Immature natural killer cell (primary cell): ENCODE measurements at places on chromosomes 5 and 9. TPM values are rescaled to one million over a fixed set of nuclear protein-coding genes. Genes with fewer than 3 reads are reported as not detected.
A peak's percentile ranks its signal among the peaks of the same experiment; 100 is the strongest.

PCDHGA6 gene
- not detected for polyA plus RNA-seq

RGMB gene
- polyA plus RNA-seq = not detected

RPS23 gene
- polyA plus RNA-seq = 1,212 TPM

MEIKIN gene
- polyA plus RNA-seq = 0.72 TPM

SOHLH1 gene
- not detected for polyA plus RNA-seq

PTGDS gene
- polyA plus RNA-seq = 201 TPM

FAM153A gene
- polyA plus RNA-seq = not detected

GDA gene
- not detected for polyA plus RNA-seq

RMRP gene
- 23.0 TPM for polyA plus RNA-seq

DNA sequence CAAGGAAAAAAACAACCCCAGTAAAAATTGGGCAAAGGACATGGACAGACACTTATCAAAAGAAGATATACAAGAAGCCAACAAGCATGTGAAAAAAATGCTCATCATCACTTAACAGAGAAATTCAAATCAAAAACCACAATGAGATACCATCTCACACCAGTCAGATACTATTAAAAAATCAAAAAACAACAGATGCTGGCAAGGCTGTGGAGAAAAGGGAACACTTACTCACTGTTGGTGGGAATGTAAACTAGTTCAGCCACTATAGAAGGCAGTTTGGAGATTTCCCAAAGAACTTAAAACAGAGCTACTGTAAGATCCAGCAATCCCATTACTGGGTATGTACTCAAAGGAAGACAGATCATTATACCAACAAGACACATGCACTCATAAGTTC lies 157.4 kb downstream of the EDIL3 start:
- DNase-seq = no peak

GRCh38 chr5:87383216-87383615 lies 29.5 kb downstream of the CCNH start:
- no peak for DNase-seq

DNA sequence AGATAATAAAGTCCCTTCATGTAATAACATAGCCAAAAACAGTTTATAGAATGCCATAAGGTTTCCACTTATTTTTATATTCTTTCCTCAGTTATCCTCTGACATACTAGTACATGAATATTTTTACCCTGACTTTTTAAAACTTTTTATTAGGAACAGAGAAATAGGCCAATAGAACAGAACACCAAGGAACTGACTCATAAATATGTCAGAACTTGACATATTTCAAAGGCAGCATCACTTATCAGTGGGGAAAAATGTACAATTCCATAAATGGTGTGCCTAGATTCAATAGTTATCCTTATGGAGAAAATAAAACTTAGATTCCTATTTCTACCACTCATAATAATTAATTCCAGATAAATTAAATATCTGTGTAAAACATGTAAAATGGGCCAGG lies 9.4 kb downstream of the STARD4 start:
- DNase-seq = no peak

DNA sequence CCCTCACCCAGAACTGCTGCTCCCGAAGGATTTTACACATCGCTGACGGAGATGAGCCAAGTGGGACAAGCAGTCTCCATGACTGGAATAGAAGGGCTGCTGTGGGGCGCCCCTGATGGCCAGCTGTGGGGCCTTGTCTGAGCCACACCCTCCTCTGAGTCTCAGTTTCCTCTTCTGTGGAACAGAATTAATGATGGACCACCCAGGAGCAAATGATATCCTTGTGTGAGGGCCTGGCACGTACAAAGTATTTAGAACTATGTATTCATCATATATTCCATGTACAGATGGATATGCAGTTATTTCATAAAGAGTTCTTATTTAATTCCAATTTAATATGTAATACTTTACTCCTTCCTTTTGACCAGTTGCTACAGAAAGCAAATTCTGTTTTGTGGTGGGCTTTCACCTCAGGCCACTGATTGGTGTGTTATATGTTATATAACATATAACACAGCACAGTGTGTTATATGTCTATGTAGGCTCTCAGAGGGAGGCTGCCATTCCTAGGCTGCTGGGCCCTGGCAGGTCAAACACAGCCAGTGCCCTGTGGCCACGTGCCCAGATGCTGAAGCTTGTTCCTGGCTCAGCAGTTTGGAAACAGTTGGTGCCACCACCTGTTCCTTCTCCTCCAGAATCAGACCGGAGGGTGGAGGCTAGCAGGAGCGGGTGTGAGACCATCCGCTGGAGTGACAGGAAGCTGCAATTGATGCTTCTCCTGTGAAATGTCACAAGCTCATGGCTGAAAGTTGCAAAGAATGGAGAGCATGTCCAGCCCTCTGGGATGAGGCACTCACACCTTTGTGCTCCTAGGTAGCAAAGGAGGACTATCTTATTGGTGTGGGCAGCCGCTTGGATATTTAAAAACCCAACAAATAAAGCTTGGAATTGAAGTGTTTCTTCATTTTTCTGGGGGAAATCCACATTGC lies 4.4 kb upstream of the FGD3 start:
- no peak for DNase-seq

GRCh38 chr5:133439859-133440258 lies 172.5 kb downstream of the FSTL4 start:
- DNase-seq = no peak

DNA sequence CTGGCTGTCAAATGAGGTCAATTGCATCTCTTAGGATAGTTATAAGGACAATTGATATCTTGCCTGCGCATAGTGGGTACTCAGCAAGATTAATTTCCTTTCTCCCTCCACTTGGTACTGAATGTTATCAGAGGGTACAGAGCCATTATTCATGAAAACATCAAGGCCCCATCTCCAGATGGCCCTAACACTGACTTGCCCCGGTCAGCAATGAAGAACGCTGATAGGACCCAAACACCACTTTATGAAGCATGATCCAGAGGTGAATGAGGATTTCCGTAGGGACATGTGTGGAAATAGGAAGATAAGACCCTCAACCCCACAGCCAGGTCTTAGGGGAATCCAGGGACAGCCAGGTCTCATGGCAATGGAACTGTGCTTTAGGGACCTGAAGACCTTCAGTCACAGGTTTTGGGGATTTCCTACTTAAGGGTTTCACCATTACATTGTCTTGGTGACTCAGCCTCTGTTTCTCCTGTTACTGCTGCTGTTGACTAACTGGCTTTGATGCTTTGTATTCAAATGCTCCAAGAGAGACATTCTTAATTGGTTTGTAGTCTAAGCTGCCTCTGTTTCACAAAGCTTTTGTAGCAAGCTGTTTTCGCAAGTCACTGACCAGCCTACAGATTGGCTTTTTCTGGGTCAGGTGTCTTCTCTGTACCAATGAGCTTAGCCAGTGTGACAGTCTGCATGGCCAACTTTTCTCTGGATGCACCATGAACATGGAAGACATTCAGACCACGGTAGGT lies 35.3 kb upstream of the IQGAP2 start:
- DNase-seq = no peak

GRCh38 chr9:20604562-20604961 lies 17.7 kb downstream of the MLLT3 start:
- DNase-seq = peak; percentile 14

GRCh38 chr5:32589942-32590869 lies 4.8 kb downstream of the SUB1 start:
- DNase-seq = peak; percentile 59

- DNase-seq = no peak
Observed at GRCh38 chr9:108043585-108043984, 554.0 kb upstream of the KLF4 start.

GRCh38 chr9:77975036-77975435 lies 56.6 kb downstream of the GNAQ start:
- no peak for DNase-seq

DNA sequence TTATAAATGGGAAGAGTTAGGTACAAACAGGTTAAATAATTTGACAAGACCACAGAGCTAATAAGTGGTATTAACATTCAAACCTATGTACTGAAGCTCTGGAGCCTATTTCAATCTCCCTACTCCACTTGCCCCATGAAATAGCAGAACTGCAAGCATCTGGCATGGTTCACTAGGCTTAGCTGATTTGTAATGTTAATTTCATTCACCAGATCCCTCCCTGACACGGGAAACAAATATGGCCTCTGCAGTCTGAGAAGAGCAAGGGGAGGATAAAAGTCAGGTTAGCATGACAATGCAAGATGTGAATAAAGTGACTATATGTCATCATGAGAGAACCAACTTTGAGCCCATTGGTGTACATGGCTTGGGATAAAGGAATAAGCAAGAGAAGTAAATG lies 428.8 kb downstream of the BRINP1 start:
- no peak for DNase-seq

DNA sequence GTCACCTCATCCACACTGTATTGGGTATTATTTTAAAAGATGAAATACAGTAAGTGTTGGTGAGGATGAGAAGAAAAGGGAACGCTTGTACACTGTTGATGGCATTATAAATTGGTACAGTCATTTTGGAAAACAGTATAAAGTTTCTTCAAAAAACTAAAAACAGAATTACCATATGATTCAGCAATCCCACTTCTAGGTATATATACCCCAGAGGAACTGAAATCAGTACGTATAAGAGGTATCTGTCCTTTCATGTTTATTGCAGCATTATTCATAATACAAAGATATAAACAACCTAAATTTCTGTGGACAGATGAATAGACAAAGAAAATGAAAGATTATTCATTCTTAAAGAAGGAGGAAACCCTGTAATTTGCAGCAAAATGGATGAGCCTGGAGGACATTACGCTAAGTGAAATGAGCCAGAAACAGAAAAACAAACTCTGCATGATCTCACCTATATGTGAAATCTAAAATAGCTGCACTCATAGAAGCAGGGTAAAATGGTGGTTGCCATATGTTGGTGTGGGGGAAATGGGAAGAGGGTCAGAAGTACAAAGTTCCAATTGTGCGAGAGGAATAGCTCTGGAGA lies 191.6 kb downstream of the TRIM36 start:
- no peak for DNase-seq

DNA sequence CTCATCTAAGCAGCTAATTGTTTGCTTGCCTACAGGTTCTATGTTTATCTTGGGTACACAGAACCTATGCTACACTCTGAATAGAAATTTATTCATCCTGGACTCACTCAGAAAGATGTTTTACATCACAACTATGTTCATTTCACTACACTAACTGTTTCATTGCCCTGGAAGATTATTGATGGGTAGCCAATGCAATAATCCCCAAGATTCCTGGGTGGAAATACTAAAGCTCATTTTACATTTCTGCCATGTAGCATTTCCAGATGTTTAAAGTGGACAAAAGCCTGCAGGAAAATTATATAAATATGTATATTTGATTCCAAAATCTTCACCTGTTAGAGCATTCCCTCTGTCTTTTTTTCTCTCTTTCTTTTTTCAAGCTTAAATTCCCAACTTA lies 51.9 kb upstream of the IL7R start:
- no peak for DNase-seq

GRCh38 chr9:108684288-108685025 lies 171.3 kb downstream of the ACTL7B start:
- no peak for DNase-seq
